Activated CD4-positive, alpha-beta T cell treated with anti-CD3 and anti-CD28 coated beads for 36 hours (primary cell): ENCODE measurements at places on chromosomes 2 and 18. TPM values are rescaled to one million over a fixed set of nuclear protein-coding genes. Genes with fewer than 3 reads are reported as not detected.

Gene WDSUB1
- 6.8 TPM for total RNA-seq

Gene HOXD9
- not detected for total RNA-seq

Gene ACTG2
- total RNA-seq: not detected

GRCh38 chr18:59696311-59697235, 650 bp downstream of the CCBE1 start:
- H3K36me3 ChIP-seq: no peaks in the 10 kb centered on the region
- H3K27me3 ChIP-seq: peaks cover 47% of the 10 kb centered on the region
- peak; percentile 32 for DNase-seq
- peaks cover 8% of the 10 kb centered on the region for H3K4me1 ChIP-seq
- H3K27ac ChIP-seq: no peak overlapping the region

- H3K27me3 ChIP-seq: no peaks in the 10 kb centered on the region
- no peaks in the 10 kb centered on the region for H3K36me3 ChIP-seq
- H3K4me1 ChIP-seq: peaks cover 92% of the 10 kb centered on the region
- H3K27ac ChIP-seq: peak overlapping the region; percentile 98
Measured at GRCh38 chr2:234291765-234292204, 205.1 kb downstream of the ARL4C start.

DNA sequence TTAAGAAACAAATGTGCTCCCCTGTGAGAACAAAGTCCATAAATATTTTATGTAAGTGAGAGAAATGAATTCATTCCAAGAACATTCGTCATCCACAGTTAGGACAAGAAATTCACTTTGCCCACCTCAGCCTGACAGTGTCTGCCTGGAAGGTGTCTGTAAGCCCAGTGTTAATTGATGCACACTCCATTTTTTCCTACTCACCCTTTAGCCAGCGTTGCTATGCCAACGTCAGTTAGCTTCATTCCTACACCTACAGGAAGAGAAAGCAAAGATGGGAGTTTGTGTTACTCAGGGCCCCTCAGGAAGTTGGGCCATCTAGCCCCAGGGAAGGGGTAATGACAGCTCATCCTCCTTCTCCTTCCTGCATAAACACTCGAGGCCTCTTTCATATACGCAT, 131.0 kb downstream of the ALPK2 start:
- H3K4me3 ChIP-seq: no peak overlapping the region
- peaks cover 24% of the 10 kb centered on the region for H3K27me3 ChIP-seq
- no peaks in the 10 kb centered on the region for H3K36me3 ChIP-seq
- no peak for DNase-seq
- no peak overlapping the region for H3K27ac ChIP-seq

- H3K4me3 ChIP-seq: no peak overlapping the region
- no peak overlapping the region for H3K27ac ChIP-seq
- DNase-seq: no peak
- peaks cover 36% of the 10 kb centered on the region for H3K4me1 ChIP-seq
Measured at GRCh38 chr2:165874445-165875039, 79.0 kb downstream of the TTC21B start.

DNA sequence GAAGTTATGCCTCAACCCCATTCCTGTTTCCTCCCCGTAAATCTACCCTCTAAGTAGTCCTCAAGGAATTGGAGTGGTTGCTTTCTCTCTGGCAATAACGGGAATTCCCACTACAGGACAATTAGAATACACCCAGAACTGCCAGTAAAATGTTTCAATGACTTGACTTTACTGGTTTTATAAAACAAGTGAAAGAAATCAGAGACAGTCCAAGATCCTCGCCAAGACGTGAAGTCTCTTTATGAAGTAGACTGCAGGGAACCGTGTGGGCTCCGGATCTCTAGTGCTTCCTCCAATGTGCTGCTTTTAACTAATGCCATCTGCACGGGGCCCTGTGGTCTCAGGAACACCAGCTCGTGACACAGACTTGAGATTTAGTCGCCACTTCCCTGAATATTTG, 101.4 kb downstream of the CPO start:
- no peak for DNase-seq
- no peak overlapping the region for H3K27ac ChIP-seq
- peaks cover 2% of the 10 kb centered on the region for H3K27me3 ChIP-seq
- no peaks in the 10 kb centered on the region for H3K4me1 ChIP-seq
- H3K36me3 ChIP-seq: no peaks in the 10 kb centered on the region
- no peak overlapping the region for H3K4me3 ChIP-seq

DNA sequence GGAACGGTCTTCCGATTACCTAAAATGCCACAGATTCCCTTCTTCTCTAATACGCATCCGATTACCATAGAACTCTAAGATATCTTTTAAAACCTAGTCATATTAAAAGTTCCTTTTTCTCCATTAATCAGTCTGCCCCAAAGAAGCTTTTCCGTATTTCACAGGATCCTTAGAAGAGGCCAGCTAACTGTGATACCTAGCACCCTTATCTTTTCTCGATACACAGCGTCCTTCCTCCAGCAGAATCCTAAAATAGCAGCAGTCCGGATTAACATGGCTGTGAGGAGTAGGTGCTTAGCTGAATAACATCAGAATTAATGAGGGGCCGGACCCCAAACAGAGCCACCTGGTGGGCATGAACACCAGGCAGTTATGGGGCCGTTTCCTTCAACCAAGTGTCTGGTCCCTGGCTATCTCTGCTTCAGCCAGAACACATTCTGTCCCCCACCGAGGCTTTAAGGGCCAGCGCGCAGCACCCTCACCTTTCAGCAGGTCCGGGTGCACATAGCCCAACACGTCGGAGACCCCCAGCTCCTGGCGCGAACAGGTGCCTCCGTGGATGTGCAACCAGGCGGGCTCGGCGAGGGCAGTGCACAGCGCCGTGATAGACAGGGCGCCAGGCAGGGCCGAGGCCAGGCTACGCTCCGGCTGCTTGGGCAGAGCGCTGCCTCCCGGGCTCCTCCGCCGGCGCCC, 995 bp downstream of the TMEM127 start:
- peak; percentile 52 for DNase-seq
- H3K27me3 ChIP-seq: no peaks in the 10 kb centered on the region
- peaks cover 40% of the 10 kb centered on the region for H3K36me3 ChIP-seq
